ENCODE measurements at places on chromosomes 1 and 21. TPM values are rescaled to one million over a fixed set of nuclear protein-coding genes. Genes with fewer than 3 reads are reported as not detected.

DUSP23 gene
- total RNA-seq, result 22.2 TPM

KRTAP12-2 gene
- not detected for total RNA-seq

PGLYRP4 gene
- not detected for total RNA-seq

LAMC2 gene
- total RNA-seq, result not detected

UMODL1 gene
- total RNA-seq, result 0.26 TPM

RGSL1 gene
- total RNA-seq, result not detected

SERPINC1 gene
- not detected for total RNA-seq

PGLYRP3 gene
- not detected for total RNA-seq

- DNase-seq, result no peak
Measured at GRCh38 chr1:151716771-151717631, at the start of gene CELF3. CELF3 (minus strand) TSS chr1:151716803; CDS start chr1:151716020, 783 bp downstream.

DNA sequence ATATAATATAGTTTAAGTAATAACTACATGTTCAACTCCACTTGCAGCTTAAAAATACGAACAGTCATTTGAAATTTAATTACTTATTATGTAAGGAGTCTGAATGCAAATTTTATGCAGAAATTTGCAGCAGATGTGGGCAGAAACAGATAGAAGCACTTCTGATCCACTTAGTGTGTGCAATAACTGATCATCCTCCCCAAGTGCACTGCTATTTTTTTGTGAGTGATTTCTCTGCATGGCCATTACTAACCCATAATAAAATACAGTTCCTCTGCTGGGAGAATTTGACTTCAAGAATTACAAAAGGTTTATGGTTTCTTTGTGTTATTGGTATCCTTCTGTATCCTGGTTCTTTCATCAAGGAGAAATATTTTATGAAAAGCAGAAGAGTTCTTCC lies 611.5 kb upstream of the RGS18 start:
- DNase-seq, result no peak

- DNase-seq, result no peak
Measured at GRCh38 chr1:32159189-32159588, 20.3 kb upstream of the TXLNA start.

- DNase-seq, result no peak
Measured at GRCh38 chr1:111422546-111423391, 4.8 kb downstream of the OVGP1 start.

- DNase-seq, result no peak
Measured at GRCh38 chr1:108703939-108704338, 8.8 kb upstream of the FNDC7 start.

DNA sequence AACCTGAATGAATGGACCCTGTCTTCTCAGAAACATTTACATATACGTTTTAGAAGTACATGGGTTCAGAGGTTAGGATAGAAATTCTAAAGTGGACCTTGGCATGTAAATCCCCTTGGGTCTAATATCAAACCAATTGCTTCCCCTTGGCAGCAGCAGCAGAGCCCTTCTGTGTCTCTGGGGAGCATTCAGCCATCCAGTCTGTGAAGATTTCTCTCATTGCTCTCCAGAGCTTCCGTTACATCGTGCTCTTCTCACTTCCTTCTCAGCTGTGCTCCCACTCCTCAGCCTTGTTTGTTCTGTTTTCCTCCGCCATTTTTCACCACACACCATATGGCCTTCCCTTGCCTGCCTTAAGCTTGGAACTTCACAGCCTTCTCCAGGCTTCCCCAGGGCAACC lies 61.5 kb upstream of the ATP1B1 start:
- DNase-seq, result peak; percentile 31

DNA sequence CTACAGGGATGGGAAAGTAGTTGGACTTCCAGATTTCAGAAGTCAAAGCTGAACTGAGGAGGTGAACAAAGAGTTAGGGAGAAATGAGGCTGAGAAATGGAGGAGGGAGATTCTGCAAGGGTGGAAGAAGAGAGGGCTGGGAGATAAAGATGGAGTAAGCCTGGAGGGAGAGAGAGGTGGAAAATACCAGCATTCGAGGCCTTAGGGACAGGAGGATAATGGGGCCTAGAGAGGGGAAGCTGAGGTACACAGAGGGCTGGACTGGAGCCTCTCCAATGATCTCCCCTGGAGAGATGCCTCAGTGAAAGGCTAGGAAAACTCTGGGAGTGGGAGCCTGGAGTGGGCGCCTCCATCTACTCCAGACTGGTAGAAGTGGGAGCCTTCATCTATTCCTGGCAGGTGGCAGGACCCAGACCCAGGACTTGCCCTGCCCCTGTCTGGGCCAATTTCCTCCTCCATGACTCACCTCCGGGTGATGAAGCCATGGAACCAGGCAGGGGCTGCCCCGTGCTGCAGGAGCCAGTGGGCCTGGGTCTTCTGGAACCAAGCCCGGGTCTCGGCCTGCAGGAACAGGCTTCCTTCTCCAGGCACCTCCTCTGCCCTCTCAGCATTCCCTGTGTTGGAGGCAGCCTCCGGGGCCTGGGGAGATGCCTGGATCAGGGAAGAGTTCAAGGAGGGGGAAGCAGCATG lies 1.9 kb downstream of the SH2D2A start:
- peak; percentile 39 for DNase-seq

- no peak for DNase-seq
Measured at GRCh38 chr1:7632681-7633080, 138.4 kb upstream of the VAMP3 start.

DNA sequence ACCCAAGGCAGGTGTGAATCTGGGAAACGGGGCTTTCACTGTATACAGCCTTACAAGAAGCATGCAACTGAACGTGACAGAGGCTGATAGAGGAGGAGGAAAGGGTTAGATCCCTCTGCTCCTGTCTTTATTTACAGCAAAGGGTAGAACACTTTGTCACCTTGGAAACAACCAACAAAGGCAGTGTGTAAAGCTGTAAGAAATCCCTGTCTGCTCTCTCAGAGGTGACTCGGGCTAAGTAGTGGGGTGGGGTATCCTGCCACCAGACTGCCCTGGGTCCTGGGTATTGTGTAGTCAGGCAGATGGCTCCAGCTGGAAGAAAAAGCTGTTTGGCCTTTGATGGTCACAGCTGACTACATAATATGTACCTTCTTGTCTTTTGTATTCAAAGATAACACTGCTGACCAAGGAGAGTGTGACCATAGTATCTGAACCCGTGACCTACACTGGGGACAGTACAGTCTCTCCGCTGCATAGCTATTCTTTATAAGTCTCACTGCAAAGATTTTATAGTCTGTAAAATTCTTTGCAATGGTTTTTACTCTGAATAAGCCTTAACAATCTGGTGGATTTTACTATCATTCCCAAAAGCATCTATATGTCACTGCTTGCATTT lies 22.1 kb upstream of the POU2F1 start:
- no peak for DNase-seq

- no peak for DNase-seq
Measured at GRCh38 chr1:83794384-83794783, 204.5 kb downstream of the TTLL7 start.

DNA sequence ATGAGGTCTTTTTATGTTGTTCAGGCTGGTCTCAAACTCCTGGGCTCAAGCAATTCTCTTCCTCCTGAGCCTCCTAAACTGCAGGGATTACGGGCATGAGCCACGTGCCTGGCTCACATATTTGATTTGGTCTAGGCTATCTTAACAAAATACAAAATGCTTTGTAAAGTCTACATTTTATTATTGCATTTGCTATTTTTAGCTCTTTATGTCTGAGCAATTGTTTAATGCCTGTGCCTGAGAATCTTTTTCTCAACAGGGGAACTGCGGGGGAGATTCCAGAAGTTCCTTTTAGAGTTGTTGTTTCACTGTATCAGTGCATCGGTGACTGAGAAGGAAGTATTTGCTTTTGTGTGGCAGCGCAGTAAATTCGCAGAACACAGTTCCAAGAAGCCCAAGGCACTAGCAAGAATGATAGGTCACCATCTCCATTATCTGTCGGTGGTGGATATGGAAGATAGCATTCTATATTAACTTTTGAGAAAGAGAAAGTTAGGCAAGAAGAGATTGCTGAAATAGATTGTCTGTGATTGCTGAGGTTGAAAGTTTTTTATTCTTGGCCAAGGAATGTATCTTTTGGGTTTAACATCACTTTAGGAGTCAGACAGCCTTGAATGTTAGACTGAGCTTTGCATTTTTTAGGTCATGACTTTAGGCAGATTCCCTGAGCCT lies 167.3 kb downstream of the PDE4B start:
- no peak for DNase-seq

All from activated naive CD8-positive, alpha-beta T cell treated with anti-CD3 and anti-CD28 coated beads, Interleukin-2, amount 10 ng/mL, durations not matched to agents 7 days and 5 days (primary cell).